Effector CD8-positive, alpha-beta T cell (primary cell): ENCODE measurements at places on chromosomes 6 and 20.

DNA sequence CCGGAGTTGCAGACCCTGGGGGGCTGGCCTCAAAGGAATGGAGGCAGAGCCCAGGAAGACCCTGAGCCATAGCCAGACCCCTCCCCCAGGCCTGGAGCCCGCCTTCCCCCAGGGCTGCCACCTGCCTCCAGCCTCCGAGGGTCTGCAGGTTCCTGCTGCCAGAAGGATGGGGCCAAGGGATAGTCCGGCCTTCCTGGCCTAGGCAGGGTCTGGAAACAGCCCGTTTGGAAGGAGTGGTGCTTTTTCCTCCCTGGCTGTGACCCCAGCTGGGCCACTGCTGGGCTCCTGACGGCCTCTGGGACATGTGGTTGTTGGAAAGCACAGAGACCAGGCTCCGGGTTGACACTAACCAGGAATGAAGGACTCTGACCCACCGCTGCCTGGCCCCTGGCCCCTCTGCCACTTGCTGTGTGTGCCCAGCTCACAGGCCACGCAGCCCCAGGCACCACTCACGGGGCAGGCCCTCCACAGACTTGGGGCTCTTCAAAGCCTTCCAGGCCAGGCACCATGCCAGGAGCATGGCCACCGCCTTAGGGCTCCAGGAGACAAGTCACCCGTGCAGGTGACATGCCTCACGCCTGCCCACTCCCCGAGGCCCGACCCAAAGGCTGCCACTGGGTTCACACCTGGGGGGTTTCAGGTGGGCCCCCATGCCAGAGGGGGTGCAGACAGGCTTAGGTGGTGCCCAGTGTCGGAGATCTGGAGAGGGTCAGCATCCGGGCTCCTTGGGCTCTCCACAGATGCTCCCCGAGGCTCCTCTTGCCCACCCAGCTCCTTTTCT, 3.9 kb upstream of the LAMA5 start:
- no peak for DNase-seq

DNA sequence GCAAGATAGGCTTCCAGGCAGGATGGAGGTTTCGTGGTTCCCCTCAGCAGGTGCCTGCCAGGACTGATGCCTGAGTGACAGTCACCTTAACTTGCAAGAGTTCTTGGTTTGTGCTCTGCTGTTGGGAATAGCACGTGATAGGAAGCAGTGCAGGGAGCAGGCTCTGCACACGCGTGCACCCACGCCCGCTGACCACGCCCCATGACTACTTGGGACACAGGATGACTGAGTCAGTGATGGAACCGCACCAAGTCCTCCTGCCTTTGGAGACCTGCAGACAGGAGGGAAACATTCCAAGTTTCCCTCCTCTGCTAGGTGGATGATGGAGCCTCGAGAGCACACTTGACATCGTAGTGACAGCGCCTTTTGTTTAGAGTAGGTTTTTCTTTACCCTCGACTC, 164.2 kb downstream of the DTNBP1 start:
- DNase-seq: no peak

- no peak for DNase-seq
These were observed 108.5 kb downstream of the MMS22L start for GRCh38 chr6:97174471-97174870.

- no peak for DNase-seq
These were observed 16.6 kb downstream of the SLC2A12 start for GRCh38 chr6:134035823-134036296.

DNA sequence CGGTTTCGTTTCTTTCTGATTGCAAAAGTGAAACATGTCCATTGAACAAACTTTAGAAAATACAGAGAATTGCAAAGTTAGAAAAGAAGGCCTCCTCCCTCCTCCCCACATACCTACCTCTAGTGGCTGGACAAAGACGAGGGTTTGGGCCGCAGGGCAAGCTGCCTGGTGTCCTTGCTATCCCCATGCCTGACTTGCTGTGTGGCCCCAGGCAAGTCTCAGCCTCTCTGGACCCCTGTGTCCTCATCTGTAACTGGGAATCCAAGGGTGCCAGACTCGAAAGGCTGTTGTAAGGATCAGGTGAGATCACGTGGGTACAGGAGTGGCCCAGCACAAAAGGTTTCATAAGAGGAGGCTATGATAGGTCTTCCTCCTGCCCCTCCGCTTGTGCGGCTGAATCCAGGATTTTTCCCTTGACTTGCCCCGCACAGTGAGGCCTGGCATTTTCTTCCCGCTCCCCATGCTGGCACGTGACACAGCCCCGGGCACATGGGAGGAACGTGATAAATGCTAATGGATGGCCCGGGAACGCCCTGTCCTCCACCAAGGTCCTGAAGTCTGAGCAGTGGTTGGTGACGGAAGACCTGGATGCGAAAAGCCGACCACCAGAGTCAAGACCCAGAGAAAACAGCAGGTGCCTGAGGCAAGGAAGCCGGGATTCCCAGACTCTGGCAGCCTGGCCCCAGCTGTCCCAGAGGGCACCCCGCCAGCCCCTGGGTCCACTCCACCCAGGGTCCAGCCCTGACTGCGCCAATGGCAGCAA, 55.8 kb downstream of the UBE2V1 start:
- DNase-seq: no peak

DNA sequence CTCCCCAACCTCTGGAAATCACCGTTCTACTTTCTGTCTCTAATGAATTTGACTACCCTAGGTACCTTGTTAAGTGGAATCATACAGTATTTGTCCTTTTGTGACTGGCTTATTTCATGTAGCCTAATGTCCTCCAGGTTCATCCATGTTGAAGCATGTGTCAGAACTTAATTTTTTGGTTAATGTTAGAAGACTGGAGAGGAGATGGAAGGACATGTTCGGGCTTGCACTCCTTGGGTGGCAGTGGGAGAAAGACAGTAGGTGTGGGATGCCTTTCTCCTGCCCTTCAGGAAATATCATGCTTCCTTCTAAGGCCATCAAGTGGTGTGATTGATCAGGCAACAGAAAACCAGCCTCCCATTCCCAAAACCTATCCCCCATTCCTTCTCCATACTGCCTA, 61.1 kb upstream of the RNF144B start:
- DNase-seq: no peak

DNA sequence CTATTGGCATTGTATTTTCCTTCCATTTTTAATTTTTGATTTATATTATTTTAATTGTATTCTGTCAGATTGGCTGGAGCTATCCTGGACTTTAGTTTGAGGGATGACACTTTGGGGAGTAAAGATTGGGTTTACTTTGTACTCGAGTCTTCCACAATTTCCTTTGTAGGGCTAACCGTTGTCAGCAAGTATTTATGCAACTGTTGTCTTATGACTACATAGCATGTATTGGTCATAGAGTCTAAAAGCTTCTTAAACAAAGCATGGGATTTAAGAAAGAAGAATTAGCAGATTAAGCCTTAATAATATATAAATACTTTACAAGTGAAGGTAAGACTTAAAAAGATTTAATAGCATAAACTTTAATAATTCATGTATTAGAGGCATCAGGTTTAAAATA, 19.6 kb downstream of the FARS2 start:
- DNase-seq: no peak

GRCh38 chr20:23643659-23644058, 5.9 kb upstream of the CST3 start:
- DNase-seq: no peak

DNA sequence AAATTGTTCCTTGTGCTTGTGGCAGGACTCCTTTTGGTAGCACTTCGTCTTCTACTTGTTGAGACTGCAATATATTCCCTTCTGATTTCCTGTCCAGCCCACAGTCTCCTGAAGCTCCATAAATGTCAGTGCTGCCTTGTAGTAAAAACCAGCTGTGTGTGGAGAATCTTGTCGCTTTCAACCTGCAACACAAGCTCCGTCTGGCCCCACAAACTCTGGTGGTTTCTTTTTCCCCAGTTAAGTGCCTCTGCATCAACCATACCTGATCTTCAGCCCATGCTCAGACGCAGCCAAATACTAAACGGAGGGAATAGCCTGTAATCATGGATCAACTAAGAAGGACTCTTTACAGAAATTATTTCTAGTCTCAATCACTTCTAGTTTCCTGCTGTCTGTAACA, 1133.3 kb upstream of the ADGRB3 start:
- no peak for DNase-seq

- DNase-seq: no peak
These were observed 264.5 kb downstream of the KIF16B start for GRCh38 chr20:16308754-16309153.

DNA sequence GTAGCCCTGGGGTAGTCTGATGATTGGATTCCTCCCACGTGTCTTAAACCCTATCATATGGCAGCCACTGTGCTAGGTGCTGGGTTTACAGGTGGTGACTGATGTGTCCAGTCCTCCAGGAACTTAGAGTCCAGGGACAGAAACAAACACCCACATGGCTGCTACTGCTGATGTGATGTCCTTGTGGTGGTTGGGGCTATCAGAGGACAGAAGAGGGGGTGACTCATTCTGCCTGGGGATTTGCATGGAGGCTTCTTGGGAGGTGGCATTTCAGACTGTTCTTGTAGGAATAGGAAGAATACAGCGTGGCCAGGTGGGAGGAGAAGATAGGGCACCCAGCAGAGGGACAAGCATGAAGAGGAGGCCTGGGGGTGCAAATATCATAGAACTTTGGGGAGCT, 9.8 kb downstream of the RAET1G start:
- no peak for DNase-seq

- DNase-seq: no peak
These were observed 22.1 kb downstream of the NUDT3 start for GRCh38 chr6:34370361-34370760.

- DNase-seq: no peak
These were observed 38.5 kb upstream of the TASP1 start for GRCh38 chr20:13677241-13677640.

DNA sequence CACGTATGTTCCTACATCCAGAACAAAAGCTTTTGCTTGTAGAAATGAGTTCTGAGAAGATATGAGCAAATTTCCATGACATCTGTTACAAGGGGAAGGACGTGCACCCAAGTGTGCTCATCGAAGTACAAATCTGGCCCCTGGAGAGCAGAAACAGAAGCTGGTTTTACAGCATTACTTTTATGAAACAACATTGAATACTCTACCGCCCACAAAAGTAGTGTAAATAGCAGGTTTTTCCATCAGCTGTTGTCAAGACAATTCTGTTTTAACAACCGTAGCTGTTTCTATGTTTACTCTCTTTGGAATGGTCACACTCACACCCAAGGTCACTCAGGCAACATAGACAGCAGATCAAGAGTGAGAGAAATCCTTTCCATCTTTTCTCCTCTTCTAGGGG, 114.2 kb upstream of the SSTR4 start:
- DNase-seq: no peak

DNA sequence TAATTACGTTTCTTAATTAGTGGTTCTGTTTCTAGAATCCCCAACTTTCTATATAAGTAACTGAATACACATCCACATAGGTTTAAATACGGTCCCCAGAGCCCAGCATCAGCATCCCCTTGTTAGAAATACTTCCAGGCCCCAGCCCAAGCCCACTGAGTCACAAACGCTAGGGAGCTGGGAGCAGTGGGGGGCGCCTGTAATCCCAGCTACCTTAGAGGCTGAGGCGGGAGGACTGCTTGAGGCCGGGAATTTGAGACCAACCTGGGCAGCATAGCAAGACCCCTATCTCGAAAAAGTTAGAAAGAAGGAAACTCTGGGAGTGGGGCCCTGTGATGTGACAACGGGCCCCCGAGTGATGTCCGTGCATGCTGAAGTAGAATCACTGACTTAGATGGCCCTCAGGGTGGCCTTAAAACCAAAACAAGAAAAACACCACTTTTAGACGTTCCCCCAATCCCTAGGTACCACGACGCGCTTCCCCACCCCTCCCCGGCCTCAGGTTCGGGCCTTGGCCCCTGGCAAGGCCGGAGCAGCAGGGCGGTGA, 1.3 kb upstream of the PPP1R3G start:
- DNase-seq: no peak
